ENCODE measurements at places on chromosomes 11 and 22. TPM values are rescaled to one million over a fixed set of nuclear protein-coding genes. Genes with fewer than 3 reads are reported as not detected.

- DNase-seq, result no peak
These were observed 1813.1 kb upstream of the RAG2 start for GRCh38 chr11:38411149-38411548.

The RASGRP2 gene
- total RNA-seq, result 39.3 TPM

The MS4A1 gene
- total RNA-seq, result 0.37 TPM

GRCh38 chr11:61791737-61792309, 576 bp downstream of the TMEM258 start:
- peak; percentile 92 for DNase-seq

The BTBD18 gene
- not detected for total RNA-seq

The CARD10 gene
- 12.0 TPM for total RNA-seq

GRCh38 chr11:72330131-72330727, 86.3 kb upstream of the PHOX2A start:
- DNase-seq, result no peak

- DNase-seq, result no peak
These were observed 5.8 kb downstream of the SUSD2 start for GRCh38 chr22:24186892-24187670.

The ANO9 gene
- 5.8 TPM for total RNA-seq

DNA sequence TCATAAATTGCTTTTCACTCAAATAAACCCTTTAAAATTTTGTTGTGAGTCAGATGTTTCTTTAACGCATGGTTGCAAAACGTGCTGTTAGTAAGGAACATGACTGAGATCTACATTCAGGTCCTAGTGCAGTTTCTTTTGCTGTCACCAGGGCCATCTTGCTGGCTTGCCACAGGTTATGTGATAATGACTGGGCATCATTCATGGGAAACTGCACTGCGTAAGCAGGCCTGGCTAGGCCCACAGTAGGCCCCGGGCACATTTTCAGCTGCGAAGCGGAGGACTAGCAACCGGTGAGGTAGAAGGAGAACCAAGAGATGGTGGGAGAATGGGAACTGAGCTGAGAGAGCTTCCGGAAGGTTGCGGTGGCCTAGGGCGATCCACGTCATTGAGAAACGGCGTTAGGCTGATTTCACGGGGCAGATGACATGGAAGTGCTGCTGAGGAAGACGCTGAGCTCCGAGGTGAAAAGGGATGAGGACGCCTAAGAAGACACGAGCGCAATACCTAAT, 3.2 kb upstream of the KLHDC7B start:
- DNase-seq, result no peak

The IGHMBP2 gene
- 19.8 TPM for total RNA-seq

GRCh38 chr22:46450931-46451561, 86.4 kb downstream of the CELSR1 start:
- DNase-seq, result peak; percentile 22

DNA sequence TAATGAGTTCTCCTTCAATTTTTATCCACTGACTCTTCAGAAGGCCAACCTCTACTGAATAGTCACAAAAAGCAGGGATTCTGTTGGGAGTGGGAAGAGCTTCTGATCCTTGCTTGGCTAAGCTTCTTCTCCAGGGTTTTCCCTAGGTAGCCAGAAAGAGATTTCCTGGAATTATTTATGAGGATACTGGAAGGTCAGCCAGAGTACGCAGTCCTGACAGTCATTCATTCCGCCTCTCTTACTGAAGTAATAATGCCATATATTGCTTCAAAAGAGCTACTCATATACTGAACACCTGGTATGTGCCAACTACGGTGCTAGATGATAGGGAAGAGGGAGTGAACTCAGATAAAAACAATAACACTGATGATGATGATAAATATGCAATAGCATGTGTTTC, 116.1 kb downstream of the CCDC34 start:
- no peak for DNase-seq

GRCh38 chr11:8834379-8834778, 76.6 kb upstream of the AKIP1 start:
- no peak for DNase-seq

GRCh38 chr11:64849598-64850356, 5.3 kb upstream of the CDC42BPG start:
- DNase-seq, result peak; percentile 33

The FJX1 gene
- 4.0 TPM for total RNA-seq

GRCh38 chr22:37162221-37163095, 12.7 kb upstream of the IL2RB start:
- DNase-seq, result no peak

The POU2AF2 gene
- total RNA-seq, result not detected

DNA sequence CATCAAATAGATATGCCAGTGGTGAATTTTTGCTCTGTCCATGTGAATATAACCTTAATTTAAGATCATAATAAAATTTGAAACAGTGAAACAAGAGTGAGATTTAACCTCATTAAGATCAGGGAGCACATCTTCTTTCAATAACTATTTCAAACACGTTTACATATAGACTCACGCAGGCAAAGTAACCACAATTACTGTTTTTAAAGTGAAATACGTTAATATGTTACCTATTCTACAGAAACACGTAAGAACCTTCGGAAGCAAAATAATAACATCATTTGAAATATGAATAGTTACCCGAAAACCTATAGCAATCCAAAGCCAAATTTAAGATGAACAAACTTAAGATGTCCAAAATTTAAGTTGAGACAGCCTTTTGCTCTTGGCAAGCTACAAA, 136.2 kb upstream of the ZC3H12C start:
- no peak for DNase-seq

DNA sequence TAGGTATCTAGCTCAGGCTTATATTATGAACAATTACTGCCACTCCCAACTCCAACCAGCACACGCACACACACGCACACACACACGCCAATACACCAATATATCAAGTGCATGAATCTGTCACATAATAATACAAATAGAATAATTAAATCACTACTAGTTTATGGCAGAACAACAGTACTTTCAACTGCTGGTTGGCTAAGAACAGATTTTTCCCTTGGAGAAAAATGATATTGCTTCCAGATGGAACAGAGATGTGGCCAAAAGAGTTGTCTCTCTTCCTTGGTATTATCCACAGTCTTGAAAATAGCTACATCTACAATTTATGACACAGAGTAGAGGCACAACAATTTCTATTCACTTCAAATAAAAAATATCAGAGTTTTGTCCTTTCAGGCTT, 538.3 kb upstream of the FAT3 start:
- peak; percentile 16 for DNase-seq

DNA sequence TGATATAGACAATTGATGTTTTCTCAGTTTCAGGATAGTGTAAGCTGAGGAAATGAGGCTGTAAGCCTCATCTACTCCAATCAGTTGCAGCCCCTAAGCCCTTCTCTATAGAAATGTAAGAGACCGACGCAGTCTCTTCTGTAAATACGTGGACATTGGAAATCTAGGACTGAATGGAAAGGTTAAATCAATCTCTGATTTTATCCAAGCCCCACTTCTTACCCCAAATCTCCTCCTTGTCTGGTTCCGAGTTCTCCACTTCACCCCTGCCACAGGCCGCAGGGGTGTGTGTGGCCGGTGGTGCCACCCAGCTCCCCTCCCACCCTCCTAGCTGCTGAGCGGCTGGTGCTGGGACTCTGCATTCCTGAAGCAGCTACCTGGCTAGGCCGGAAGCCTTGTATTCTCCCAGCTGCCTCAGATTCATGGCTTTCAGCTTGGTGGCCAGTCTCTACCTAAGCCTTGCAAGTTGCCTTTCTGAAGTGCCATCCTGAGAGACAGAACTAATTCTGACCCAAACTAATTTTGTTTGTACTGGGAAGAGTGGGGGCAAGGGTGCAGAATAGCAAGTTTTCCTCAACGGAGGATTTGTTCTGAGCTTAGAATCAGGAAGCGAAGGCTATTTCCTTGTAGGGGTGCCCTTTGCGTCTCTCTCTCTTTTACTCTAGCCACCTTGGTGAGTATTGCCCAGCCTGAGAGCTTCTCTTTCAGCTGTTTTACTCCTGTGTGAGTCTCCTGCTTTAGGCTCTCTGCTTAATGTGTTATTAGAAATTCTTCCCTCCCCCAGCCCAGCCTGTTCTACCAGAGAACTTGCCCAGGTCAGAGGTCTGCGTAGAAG, 749 bp downstream of the VWA5A start:
- no peak for DNase-seq

DNA sequence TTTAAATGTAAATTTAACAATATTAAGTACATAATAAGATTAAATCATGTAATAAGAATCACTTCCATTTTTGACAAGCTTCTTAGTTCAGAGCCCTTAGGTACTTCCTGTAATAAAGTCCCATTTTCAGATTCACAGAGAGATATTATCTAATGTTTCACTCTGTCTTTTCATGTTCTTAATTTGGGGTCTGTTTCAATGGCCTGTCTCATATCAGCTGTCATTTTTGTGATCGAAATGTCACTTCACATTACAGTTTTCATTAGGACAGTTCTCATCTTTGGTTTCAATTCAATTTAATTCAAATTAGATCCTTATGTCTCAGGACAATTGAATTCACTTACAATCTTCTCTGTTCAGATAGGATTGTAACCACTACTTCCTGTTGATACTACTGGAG, 22.6 kb upstream of the OLFML1 start:
- no peak for DNase-seq

GRCh38 chr11:125925247-125925740, 20.6 kb upstream of the VSIG10L2 start:
- peak; percentile 11 for DNase-seq

GRCh38 chr11:28759311-28759710, 651.1 kb downstream of the METTL15 start:
- DNase-seq, result peak; percentile 7

DNA sequence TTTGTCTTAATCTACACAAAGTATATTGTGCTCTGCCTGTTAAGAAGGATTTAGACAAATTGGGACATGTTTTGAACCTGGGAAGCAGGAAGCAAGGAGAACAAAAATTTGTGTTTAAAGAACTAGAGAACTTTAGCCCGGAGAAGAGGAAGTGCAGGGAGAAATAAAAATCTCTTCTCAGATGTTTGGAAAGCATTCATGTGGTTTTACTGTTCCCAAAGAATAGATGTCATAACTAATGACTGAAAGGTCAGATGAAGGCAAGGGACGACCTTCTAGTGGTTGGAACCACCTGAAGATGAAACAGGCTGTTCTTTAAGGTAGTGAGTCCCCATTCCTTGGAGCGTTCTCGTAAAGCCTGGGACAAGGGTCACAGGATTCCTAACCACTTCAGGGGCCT, 38.3 kb downstream of the IRAG1 start:
- DNase-seq, result no peak

The BCO2 gene
- total RNA-seq, result 8.2 TPM

The LIF gene
- total RNA-seq, result 0.77 TPM

DNA sequence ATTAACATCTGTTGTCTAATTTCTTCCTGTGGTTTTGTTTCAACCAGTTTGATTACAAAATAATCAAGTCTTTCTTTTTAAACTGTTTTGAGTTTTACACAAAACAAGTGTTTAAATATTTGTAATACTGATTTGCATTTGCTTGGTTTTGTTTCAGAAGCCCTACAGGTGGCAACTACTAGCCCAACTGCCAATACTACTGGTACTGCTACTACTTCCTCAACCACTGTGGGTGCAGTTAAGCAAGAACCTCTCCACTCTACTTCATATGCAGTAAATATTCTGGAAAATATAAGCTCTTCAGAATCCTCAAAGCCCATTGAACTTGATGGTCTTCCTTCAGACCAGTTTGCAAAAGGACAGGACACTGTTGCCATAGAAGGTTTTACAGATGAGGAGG, 61.1 kb downstream of the QSER1 start:
- DNase-seq, result no peak

- DNase-seq, result no peak
These were observed 74.3 kb downstream of the CECR2 start for GRCh38 chr22:17443405-17444203.

Data from lung (tissue), 17 donors.